ENCODE measurements at places on chromosomes 12 and 14.

DNA sequence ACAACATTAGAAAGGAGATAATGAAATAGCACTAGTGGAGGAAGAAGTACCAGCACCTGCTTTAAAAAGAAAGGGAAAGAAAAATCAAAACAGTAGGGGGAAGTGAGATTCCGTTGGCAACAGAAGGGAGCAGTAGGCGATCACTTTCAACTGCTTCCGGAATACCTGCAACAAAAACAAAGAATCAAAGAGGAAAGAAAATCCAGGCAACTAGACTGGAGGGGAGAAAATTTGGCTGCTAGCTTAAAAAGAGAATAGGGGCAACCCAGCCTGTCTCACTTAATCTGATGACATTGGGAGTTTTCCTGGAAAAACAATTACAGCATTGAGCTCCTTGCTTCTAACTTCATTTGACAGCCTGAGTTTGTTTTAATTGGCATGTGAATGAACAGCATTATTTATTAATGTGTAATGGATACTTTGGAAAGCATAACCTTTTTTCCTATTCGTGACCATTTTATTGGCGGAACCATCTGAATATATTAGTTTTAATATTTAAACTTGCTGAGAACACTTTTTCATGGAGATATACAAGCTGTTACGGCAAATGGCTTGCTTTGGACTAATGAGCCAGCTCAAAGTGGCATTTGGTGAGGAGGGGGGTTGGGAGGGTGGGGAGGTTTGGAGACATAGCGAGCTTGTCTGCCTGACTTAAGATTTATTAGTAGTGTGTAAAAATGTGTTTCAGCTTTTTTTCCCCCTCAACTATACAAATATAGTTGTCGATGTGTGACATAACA lies 2.5 kb upstream of the DACT1 start:
- peak; percentile 6 for DNase-seq

- DNase-seq = no peak
Observed at GRCh38 chr12:123134826-123135225, 16.1 kb downstream of the PITPNM2 start.

GRCh38 chr12:83408851-83409250 lies 722.1 kb downstream of the TMTC2 start:
- DNase-seq = no peak

GRCh38 chr14:44720707-44721106 lies 213.6 kb upstream of the FSCB start:
- no peak for DNase-seq

DNA sequence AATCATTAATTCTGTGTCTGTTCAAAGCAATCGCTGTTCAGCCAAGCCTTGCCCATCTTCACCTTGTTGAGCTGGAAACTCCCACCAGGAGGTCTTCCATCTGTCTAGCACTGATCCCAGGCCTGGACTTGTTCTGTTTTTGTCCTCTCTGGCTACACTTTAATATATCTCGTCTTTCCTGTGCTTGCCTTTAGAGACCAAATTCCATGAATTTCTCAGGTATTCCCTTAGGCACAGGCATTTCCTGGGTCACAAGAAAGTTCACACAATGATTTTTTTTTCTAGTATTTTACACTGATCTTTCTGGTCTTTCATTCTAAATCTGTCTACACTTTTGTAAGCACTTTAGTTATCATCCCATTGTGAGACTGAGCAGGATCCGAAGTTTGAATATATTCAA lies 116.4 kb upstream of the CCND2 start:
- no peak for DNase-seq

GRCh38 chr12:49588281-49588680 lies 17.2 kb downstream of the FAM186B start:
- no peak for DNase-seq

GRCh38 chr14:105999361-106000028 lies 473.1 kb downstream of the TMEM121 start:
- peak; percentile 72 for DNase-seq

DNA sequence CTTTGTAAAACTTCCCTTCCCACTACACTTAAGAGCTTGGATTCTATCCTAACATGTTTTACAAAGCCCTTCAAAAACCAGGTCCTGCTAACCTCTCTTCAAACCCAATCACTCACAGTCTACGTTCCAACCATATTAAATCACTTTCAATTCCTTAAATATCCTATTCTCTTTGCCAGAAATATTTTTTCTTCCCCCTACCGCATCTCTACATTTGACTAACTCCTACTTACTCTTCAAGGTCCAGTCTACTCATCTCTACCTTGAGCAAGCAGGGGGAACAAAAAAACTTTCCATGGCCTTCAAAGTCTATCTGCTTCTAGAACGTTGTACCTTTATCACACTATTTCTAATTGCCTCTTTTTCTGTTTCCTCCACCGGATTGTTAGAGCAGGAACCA lies 6.1 kb downstream of the ERGIC2 start:
- DNase-seq = no peak

DNA sequence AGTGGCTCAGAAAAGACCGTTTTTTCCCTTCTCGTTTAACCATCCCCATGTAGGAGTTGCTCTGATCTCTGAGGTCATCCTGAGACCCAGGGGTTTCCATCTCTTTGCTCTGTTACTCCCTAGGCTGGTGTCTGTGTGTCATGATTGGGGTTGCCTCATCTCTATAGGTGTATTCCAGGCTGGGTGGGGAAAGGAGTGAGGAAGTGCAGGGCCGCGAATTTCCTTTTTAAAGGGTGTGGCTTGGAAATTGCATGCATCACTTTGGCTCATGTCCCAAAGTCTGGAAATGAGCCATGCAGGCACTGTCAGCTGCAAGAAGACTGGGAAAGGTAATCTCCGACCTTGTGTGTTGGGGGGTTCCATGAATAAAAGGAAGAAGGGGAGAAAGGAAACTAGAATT lies 201.9 kb downstream of the AACS start:
- DNase-seq = no peak

- DNase-seq = no peak
Observed at GRCh38 chr12:27754795-27755194, 25.2 kb upstream of the KLHL42 start.

DNA sequence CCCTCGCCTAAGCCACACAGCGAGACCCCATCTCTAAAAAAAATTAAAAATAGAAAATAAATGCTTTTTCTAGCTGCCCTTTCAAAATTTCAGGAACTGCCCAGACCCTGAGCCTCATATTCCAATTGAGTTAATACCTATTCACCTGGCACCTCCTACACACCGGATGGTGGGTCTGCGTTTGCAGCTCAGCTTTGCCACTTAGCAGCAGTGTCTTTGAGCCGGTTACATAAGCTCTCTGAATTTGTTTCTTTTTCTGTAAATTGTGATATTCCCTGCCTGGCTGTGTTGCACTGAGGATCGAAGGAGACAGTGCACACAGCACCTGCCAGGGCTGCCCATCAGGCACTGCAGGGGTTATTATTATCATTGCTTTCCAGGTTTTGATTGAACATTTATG lies 125.6 kb downstream of the EML1 start:
- DNase-seq = no peak

DNA sequence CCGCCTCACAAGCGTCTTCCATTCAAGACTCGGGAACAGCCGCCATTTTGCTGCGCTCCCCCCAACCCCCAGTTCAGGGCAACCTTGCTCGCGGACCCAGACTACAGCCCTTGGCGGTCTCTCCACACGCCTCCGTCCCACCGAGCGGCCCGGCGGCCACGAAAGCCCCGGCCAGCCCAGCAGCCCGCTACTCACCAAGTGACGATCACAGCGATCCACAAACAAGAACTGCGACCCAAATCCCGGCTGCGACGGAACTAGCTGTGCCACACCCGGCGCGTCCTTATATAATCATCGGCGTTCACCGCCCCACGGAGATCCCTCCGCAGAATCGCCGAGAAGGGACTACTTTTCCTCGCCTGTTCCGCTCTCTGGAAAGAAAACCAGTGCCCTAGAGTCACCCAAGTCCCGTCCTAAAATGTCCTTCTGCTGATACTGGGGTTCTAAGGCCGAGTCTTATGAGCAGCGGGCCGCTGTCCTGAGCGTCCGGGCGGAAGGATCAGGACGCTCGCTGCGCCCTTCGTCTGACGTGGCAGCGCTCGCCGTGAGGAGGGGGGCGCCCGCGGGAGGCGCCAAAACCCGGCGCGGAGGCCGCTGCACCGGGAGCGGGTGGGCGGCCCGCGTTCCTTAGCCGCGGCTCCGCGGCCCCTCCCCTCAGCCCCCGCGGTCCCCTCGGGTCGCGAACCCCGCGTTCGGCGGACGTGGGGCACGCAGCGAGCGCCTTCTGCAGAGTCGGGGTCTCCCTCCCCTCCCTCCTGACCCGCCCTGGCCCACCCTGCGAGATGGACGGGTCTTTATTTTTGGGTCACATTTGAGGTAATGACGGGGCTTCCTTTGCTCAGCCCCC lies at the start of gene UBC:
TSS of gene UBC (minus strand) at position 259 of the 847 bp plus-strand sequence. CDS start 879 bp downstream, outside the sequence.
- peak; percentile 92 for DNase-seq

DNA sequence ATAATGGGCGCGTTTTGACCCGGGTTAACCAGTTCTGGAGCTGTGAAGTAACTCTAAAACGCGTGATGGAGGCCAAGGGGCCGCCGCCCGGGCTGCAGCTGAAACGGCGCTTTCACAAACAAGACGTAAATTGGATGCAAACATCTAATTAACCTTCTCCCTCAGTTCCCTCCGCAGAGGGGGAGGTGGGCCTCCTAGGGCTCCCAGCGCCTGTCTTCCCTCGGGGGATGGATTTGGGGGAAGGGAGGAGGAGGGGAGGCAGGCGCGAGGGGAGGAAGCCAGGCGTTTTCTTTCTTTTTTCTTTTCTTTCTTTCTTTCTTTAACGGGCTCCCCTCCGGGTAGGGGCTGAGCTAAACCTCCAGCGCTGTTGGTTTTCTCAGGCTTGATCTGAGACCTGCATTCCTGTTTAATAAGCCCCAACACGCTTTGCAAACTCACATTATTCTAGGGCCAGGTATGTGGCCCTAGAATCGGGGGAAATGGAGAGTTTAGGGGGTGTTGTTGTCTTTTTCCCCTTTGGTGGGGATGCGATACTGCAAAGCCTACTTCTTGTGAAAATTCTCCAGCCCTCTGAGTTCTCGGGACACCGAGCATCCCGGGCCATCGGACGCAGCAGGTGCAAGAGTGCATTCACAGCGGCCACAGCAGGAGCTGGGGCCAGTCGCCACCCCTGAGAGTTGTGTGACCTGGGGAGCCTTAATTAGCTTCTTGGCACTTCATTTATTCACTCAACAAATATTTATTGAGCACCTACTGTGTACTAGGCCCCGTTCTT lies 43.6 kb upstream of the LHX5 start:
- DNase-seq = no peak

DNA sequence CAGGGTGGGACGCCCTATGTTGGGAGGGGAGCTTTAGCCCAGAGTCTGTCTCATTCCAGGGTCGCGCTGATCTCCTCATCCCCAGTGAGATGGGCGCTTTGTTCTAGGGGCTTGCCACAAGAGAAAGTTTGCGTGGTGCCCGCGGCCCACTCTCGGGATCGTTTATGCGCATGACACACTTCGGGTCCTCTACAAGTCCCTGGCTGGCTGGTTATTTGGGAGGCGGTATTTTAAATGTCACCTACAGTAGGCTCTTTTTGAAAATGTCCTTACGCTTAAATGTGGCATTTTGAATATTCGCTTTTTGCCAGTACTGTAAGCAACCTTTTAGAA lies 541 bp downstream of the GOLT1B start:
- peak; percentile 14 for DNase-seq

DNA sequence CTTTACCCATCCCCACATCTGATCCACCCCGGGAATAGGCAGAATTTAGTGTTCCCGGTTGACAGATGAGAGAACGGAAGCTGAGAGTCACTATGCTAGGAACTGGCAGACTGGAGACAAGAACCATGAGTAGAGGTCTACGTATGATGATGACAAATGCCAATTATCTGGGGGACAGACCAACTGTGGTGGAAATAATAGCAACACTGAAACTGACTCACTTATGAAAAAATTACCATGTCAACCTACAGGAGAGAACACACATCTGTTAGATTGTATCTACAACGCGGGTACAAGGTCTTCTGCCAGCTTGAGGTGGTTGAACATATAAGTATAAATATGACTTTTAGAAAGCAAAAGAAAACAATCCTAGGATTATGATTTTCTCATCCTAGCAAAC lies 15.4 kb upstream of the SELPLG start:
- DNase-seq = no peak

DNA sequence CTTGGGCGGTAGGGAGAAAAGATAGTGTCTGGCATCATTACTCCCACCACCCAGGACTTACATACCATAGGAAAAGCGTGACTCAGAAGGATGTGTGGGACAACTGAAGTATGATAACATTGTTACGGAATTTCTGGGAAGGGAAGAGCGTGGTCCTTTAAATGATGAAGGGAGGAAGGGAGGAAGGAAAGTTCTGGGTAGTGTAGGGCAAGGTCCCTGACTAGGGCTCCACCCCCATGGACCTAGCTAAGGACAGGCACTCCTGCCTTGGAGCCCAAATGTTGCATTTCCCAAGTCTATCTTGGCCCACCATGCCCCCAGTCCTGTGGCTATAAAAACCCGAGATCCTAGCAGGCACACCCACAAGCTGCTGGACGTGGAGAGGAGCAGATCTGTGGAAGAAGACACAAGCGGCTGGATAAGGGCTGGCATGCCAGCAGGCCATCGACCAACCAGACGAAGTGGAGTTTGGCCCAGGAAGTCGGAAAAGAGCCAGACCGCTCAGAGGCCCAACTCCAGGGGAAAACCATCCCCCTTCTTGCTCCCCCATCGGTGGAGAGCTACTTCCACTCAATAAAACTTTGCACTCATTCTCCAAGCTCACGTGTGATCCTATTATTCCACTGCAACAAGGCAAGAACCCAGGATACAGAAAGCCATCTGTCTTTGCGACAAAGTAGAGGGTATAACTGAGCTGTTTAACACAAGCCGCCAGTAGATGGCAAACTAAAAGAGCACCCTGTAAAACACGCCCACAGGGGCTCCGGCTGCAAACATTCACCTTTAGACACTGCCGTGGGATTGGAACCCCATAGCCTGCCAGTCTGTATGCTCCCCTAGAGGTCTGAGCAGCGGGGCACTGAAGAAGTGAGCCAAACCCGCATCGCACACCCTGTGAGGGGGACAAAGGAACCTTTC lies 23.0 kb upstream of the RAB21 start:
- DNase-seq = no peak

DNA sequence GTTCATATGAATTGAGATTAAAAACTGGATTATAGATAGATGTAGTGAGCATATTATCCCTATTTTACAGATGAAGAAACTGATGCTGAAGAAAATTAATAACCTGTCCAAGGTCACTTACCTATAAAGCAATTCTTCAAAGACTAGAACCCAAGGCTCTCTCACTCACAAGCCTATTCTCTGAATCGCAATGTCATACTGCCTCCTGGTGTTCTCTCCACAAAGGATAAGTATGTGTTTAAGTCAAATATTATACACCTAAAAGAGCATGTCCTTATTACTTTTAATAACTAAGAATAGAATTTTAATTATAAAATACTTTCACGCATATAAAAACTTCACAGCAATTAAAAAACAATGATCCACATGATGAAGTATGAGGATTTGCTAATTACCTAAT lies 721.3 kb upstream of the USP15 start:
- DNase-seq = no peak

GRCh38 chr12:83573671-83574070 lies 887.0 kb downstream of the TMTC2 start:
- no peak for DNase-seq

DNA sequence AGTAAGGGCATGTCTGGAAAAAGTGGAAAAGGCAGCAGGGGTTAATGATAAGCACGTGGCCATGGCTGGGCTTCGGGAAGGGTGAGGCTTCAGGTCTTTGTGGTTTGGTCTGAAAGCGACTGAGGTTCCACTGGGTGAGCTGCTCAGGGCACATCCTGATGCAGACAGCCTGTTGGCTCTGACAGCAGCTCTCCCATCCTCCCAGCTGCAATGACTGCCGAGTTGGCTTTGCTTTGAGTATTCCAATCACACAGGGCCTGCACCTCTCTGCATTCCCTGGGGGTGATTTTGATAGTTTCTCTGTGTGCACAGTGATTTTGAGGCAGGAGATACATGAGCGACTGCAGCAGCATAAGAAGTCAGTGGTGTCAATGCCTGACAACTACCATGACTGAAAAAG lies 390.7 kb downstream of the APAF1 start:
- DNase-seq = no peak
